ENCODE measurements at places on chromosomes 2 and 18.

GRCh38 chr2:101149241-101150192 is 1.7 kb downstream of the TBC1D8 start:
- DNase-seq, result no peak

- no peak for DNase-seq
Observed at GRCh38 chr2:236633219-236633570, 63.6 kb downstream of the ACKR3 start.

- no peak for DNase-seq
Observed at GRCh38 chr18:30987467-30988241, 54.9 kb downstream of the DSC3 start.

DNA sequence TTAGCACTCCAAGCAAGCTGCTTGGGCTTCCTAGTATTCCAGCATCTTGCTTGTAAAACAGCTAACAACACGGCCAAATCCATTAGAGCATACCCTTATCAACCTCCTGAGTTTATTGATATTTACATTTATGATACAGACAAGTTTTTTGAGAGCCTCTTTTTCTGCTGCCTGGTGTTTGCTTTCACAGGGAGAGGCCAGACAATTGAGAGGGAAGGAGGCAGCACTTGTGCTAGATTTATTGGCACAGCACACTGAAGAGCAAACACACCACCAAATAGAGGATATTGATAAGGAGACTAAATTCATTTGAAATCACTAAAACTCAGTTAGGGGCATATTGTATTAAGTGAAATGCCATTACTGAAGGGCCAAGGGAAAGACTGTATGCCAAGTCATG is 1142.3 kb upstream of the FANCL start:
- no peak for DNase-seq

DNA sequence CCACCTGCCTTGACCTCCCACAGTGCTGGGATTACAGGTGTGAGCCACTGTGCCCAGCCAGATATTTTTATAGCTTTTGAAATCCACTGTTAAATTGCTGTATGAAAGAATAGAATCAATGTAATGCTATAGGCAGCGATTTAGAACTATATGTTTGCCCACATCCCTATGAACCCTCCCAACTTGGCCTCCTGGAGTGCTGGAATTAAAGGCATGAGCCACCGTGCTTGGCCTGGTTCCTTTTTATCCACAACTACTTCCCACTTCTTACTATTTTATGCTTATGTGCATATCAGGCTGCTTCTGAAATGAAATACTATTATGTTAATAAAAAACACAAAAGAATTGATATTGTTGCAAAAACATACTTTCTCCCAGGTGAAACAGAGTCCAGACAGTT is 11.6 kb upstream of the PTPN2 start:
- DNase-seq, result no peak

GRCh38 chr2:20674974-20675679 is 8.2 kb downstream of the GDF7 start:
- no peak for DNase-seq

DNA sequence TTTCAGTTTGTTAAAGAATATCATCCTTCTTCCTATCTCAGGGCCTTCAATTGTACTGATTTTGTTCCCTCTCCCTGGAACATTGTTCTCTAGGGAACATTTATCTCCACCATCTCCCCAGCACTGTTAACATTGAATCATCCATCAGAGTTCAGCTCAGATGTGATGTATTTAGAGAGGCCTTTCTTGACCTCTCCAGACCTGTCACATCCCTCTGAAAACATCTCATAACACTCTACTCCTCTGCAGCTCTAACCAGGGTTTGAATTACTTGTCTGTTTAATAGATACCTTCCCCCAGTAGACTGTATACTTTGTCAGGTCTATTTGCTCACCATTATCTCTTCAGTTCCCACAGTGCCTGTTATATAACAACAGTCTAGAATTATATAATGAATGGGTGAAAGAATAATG is 98.6 kb downstream of the GALNT1 start:
- DNase-seq, result no peak

GRCh38 chr2:169782513-169782912 is 16.2 kb upstream of the SSB start:
- no peak for DNase-seq

DNA sequence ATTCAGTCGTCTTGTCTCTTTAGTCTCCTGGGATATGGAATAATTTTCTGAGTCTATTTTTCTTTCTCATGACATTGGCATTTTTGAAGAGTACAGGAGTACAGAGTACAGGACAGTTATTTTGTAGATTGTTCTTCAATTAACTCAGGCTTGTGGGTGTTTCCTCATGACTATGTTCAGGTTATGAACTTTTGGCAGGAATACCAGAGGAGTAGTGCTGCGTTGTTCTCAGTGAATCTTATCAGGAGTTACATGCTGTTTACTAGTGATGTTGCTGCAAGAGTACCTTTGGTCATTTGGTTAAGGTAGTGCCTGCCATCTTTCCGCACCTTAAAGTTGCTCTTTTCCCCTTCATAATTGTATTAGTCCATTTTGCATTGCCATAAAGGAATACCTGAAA is 41.3 kb upstream of the AGFG1 start:
- no peak for DNase-seq

- DNase-seq, result no peak
Observed at GRCh38 chr2:162212366-162212765, 30.9 kb downstream of the FAP start.

GRCh38 chr2:205722283-205722918 is 40.1 kb downstream of the NRP2 start:
- DNase-seq, result no peak

- no peak for DNase-seq
Observed at GRCh38 chr18:78735131-78736014, 244.2 kb upstream of the SALL3 start.

All from D341Med (cell line).